Lower lobe of right lung (tissue), 2 donors: ENCODE measurements at places on chromosomes 2 and 18. TPM values are rescaled to one million over a fixed set of nuclear protein-coding genes. Genes with fewer than 3 reads are reported as not detected.

GRCh38 chr2:176500901-176501300 lies 231.7 kb downstream of the MTX2 start:
- DNase-seq, result no peak
- no peak overlapping the region for H3K4me3 ChIP-seq
- H3K27ac ChIP-seq, result no peak overlapping the region
- H3K36me3 ChIP-seq, result no peaks in the 10 kb centered on the region
- peaks cover 7% of the 10 kb centered on the region for H3K27me3 ChIP-seq

DNA sequence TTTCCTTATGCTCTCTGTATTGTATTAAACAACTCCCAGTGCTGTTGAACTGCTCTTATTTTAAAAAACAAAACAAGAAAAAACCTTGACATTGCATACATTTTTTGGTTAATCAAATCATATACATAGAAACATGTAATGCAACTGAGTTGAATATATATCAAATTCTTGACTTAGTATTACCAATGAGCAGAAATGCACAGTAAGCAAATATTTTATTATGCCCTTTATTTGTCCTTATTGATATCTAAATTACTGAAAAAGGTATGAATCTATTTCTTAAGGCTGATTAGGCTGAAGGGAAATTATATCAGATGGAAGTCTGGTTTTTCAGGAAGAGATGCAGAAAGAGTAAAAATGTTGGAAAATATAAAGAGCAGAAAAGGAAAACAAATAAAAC lies 6.9 kb upstream of the KDM3A start:
- H3K27ac ChIP-seq, result no peak overlapping the region
- no peak for DNase-seq
- peaks cover 3% of the 10 kb centered on the region for H3K4me1 ChIP-seq
- no peaks in the 10 kb centered on the region for H3K27me3 ChIP-seq
- no peak overlapping the region for H3K4me3 ChIP-seq

DNA sequence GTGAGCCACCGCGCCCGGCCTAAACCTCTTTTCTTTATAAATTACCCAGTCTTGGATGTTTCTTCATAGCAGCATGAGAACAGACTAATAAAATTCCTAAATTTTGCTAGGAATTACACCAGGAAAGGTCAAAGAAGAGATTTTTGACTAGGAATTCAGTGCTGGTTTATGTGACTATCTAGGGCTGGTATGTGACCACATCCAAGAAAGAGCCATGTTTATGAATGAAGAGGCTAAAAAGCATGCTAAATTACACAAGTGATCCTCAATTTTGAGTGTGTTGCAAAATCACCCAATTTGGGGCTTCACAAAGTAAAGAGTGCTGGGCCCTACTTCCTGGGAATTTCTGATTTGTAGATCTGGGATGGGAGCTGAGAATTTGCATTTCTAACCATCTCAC lies 123.6 kb downstream of the CSRNP3 start:
- no peak for DNase-seq
- H3K27me3 ChIP-seq, result no peaks in the 10 kb centered on the region
- H3K27ac ChIP-seq, result no peak overlapping the region
- no peaks in the 10 kb centered on the region for H3K4me1 ChIP-seq
- H3K4me3 ChIP-seq, result no peak overlapping the region
- no peaks in the 10 kb centered on the region for H3K36me3 ChIP-seq

GRCh38 chr2:168700615-168701245 lies 101.7 kb upstream of the NOSTRIN start:
- H3K27ac ChIP-seq, result no peak overlapping the region
- H3K27me3 ChIP-seq, result no peaks in the 10 kb centered on the region
- no peaks in the 10 kb centered on the region for H3K4me1 ChIP-seq
- no peaks in the 10 kb centered on the region for H3K36me3 ChIP-seq

- H3K4me3 ChIP-seq, result no peak overlapping the region
- H3K27me3 ChIP-seq, result no peaks in the 10 kb centered on the region
- no peaks in the 10 kb centered on the region for H3K36me3 ChIP-seq
- peak overlapping the region; percentile 29 for H3K27ac ChIP-seq
- no peak for DNase-seq
- H3K4me1 ChIP-seq, result peaks cover 51% of the 10 kb centered on the region
Measured at GRCh38 chr2:45965871-45966498, 314.5 kb downstream of the PRKCE start.

DNA sequence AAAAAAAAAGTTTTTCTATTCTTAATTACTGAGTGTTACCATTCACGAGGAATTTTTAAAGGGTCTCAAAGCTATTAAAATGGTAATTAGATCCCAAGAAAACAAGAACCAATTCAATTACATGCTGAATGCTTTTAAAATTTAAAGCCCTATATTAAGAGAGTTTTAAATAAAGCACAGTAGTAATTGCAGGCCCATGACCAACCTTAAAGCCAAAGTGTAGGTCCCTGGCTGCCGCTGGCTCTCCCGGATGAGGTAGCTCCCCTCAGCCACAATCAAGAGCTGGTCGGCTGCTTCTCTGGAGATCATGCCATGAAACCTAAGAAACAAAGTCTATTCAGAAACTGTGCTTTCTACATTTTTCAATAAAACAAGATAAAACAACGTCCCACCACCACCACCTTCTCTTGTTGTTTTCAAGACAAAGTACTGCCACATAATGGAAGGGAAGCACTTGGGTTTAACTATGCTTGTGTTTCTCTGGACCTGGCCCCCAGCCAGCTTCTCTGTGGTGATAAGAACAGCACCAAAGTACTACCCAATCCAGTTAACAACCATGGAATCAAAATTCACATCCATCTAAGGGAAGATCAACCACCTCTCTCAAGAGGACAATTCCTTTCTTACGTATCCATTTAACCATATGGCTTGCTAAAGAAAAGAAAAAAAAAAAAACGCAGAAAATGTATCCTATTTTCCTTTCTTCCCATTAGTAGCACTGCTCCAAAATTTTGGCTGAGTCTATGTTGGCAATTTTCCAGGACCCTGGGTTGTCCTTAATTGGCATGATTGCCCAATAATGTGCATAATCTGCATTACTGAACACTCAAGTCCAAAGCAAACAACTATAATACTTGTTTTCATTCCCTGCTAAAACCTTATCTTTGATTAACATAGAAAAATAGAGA lies 90.1 kb downstream of the CHN1 start:
- no peak for DNase-seq
- H3K27me3 ChIP-seq, result no peaks in the 10 kb centered on the region
- H3K27ac ChIP-seq, result no peak overlapping the region
- no peaks in the 10 kb centered on the region for H3K36me3 ChIP-seq
- H3K4me1 ChIP-seq, result peaks cover 7% of the 10 kb centered on the region

- no peak overlapping the region for H3K4me3 ChIP-seq
- no peaks in the 10 kb centered on the region for H3K36me3 ChIP-seq
- H3K27me3 ChIP-seq, result no peaks in the 10 kb centered on the region
- H3K27ac ChIP-seq, result no peak overlapping the region
Measured at GRCh38 chr2:67625690-67626475, 228.8 kb downstream of the ETAA1 start.

DNA sequence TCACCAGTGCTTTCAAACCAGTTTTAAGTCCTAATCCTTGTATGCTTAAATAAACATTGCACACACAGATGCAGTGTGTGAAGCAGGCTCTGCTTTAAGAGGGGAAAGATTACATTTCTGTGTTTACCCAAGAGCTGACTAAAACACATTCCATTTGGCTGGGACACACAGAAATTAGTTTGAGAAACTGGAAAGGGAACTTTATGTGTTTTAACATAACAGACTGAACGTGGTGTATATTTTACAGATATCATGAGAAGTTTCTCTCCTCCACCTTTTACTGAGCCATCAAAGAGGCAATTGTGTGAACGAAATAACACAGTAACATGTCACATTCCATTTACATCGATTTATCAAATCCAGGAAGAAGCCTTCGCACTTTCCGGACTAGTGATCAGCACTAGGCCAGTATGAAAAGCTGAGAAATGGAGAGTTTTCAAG lies 121.8 kb downstream of the MAIP1 start:
- H3K4me1 ChIP-seq, result peaks cover 13% of the 10 kb centered on the region
- no peaks in the 10 kb centered on the region for H3K36me3 ChIP-seq
- no peaks in the 10 kb centered on the region for H3K27me3 ChIP-seq
- peak overlapping the region; percentile 20 for H3K27ac ChIP-seq

GRCh38 chr2:210776756-210777155 lies 220.4 kb downstream of the CPS1 start:
- no peak overlapping the region for H3K27ac ChIP-seq
- no peak for DNase-seq
- H3K4me3 ChIP-seq, result no peak overlapping the region
- H3K36me3 ChIP-seq, result no peaks in the 10 kb centered on the region

- no peaks in the 10 kb centered on the region for H3K27me3 ChIP-seq
- no peak overlapping the region for H3K4me3 ChIP-seq
- H3K4me1 ChIP-seq, result no peaks in the 10 kb centered on the region
- no peak for DNase-seq
- H3K36me3 ChIP-seq, result no peaks in the 10 kb centered on the region
- H3K27ac ChIP-seq, result no peak overlapping the region
Measured at GRCh38 chr2:204437815-204438756, 107.2 kb upstream of the PARD3B start.

DNA sequence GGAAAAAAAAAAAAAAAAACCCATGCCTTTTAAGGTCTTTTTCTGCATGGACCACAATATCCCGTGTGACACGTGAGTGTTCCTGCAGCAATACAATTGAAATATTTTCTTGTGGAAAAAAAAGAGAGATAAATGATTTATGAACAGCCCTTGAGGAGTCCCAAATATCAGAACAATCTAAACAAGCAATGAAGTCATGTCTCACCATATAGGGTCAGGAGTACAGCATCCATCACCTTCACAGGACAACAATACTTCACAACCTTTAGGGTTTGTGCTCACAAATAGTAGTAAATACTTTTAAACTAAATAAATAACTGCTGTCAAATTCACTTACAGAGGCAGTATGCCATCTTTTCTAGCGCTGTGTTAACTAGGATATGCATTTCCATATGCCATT lies 87.9 kb downstream of the ZEB2 start:
- peak overlapping the region; percentile 8 for H3K27ac ChIP-seq
- peaks cover 60% of the 10 kb centered on the region for H3K4me1 ChIP-seq
- H3K4me3 ChIP-seq, result no peak overlapping the region
- peaks cover 9% of the 10 kb centered on the region for H3K36me3 ChIP-seq
- no peaks in the 10 kb centered on the region for H3K27me3 ChIP-seq
- DNase-seq, result no peak

DNA sequence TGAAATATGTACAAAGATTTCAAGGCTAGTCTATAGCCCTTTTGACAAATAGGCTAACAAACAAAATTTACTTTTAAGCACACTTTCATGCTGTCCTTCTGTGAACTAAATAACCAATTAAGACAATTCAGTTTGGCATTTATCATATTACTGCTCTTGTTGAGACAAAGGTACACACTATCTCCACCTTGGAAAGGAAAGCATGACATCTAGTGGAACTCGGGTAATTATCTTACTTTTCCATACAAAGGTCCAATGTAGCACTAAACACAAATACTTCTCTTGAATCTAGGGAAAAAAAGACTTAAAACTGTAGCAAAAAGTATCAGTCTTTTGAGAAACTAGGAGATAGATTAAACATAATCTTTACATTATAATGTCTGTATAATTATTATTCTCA lies 125.0 kb upstream of the CD226 start:
- H3K36me3 ChIP-seq, result no peaks in the 10 kb centered on the region
- no peak for DNase-seq
- H3K27me3 ChIP-seq, result no peaks in the 10 kb centered on the region
- no peak overlapping the region for H3K27ac ChIP-seq
- H3K4me3 ChIP-seq, result no peak overlapping the region
- no peaks in the 10 kb centered on the region for H3K4me1 ChIP-seq

- H3K27me3 ChIP-seq, result no peaks in the 10 kb centered on the region
- DNase-seq, result no peak
- H3K36me3 ChIP-seq, result no peaks in the 10 kb centered on the region
- H3K4me1 ChIP-seq, result no peaks in the 10 kb centered on the region
- no peak overlapping the region for H3K4me3 ChIP-seq
Measured at GRCh38 chr18:53907921-53908320, 316.5 kb downstream of the MBD2 start.

GRCh38 chr2:26526589-26526988 lies 48.7 kb upstream of the OTOF start:
- H3K4me1 ChIP-seq, result no peaks in the 10 kb centered on the region
- peaks cover 12% of the 10 kb centered on the region for H3K27me3 ChIP-seq
- H3K27ac ChIP-seq, result no peak overlapping the region

CROCC2 gene
- total RNA-seq, result 3.4 TPM

KLHL41 gene
- 0.68 TPM for total RNA-seq

SCYGR5 gene
- not detected for total RNA-seq

ANKRD30B gene
- total RNA-seq, result not detected

LCT gene
- total RNA-seq, result not detected

SCN7A gene
- total RNA-seq, result 69.0 TPM

MPV17 gene
- total RNA-seq, result 79.2 TPM

CD8B gene
- 1.5 TPM for total RNA-seq

DYNC1I2 gene
- 77.2 TPM for total RNA-seq

BMP10 gene
- total RNA-seq, result 0.24 TPM
